ENCODE measurements at places on chromosomes 2 and 18. TPM values are rescaled to one million over a fixed set of nuclear protein-coding genes. Genes with fewer than 3 reads are reported as not detected.

Gene PLCL1
- 10.7 TPM for total RNA-seq

Gene ACMSD
- total RNA-seq, result not detected

Gene TOGARAM2
- total RNA-seq, result not detected

Gene ITPRIPL1
- total RNA-seq, result 1.6 TPM

Gene C2orf66
- not detected for total RNA-seq

Gene UXS1
- total RNA-seq, result 37.0 TPM

Gene ELOA2
- not detected for total RNA-seq

Gene DYSF
- 75.1 TPM for total RNA-seq

Gene TUBA3D
- total RNA-seq, result not detected

Gene SALL3
- not detected for total RNA-seq

Gene FAM117B
- 1.9 TPM for total RNA-seq

Gene SMCHD1
- 68.8 TPM for total RNA-seq

Gene EPAS1
- total RNA-seq, result 93.8 TPM

Gene C2orf72
- not detected for total RNA-seq

Gene MAP3K19
- not detected for total RNA-seq

Gene UGT1A1
- total RNA-seq, result not detected

Gene LIMS4
- 18.1 TPM for total RNA-seq

Gene IL1RL1
- total RNA-seq, result 68.5 TPM

Gene SERPINB13
- not detected for total RNA-seq

Gene GAD1
- 0.97 TPM for total RNA-seq

Gene VSNL1
- total RNA-seq, result 0.76 TPM

Gene ZAP70
- not detected for total RNA-seq

Gene RNF103
- total RNA-seq, result 15.3 TPM

Gene RTN4
- total RNA-seq, result 237 TPM

Gene RGPD5
- 25.4 TPM for total RNA-seq

Gene GRHL1
- 1.3 TPM for total RNA-seq

Gene EML6
- 1.4 TPM for total RNA-seq

Gene CTIF
- total RNA-seq, result 11.0 TPM

Gene ADCYAP1
- not detected for total RNA-seq

Gene ITGB1BP1
- total RNA-seq, result 44.5 TPM

Gene PPP1R7
- total RNA-seq, result 43.5 TPM

Gene SP100
- total RNA-seq, result 159 TPM

Gene ZNF513
- total RNA-seq, result 5.8 TPM

Gene FEV
- not detected for total RNA-seq

Gene ASAP2
- 52.3 TPM for total RNA-seq

Measured in epithelial cell of umbilical artery (primary cell).